ENCODE measurements at places on chromosomes 11 and 22.

GRCh38 chr11:26348776-26349175, 16.8 kb downstream of the ANO3 start:
- DNase-seq: no peak

- DNase-seq: no peak
Measured at GRCh38 chr22:24417901-24418641, 9.3 kb upstream of the ADORA2A start.

- DNase-seq: no peak
Measured at GRCh38 chr11:59463190-59463641, 6.5 kb downstream of the OR4D6 start.

- no peak for DNase-seq
Measured at GRCh38 chr11:119493712-119494111, 70.7 kb upstream of the THY1 start.

DNA sequence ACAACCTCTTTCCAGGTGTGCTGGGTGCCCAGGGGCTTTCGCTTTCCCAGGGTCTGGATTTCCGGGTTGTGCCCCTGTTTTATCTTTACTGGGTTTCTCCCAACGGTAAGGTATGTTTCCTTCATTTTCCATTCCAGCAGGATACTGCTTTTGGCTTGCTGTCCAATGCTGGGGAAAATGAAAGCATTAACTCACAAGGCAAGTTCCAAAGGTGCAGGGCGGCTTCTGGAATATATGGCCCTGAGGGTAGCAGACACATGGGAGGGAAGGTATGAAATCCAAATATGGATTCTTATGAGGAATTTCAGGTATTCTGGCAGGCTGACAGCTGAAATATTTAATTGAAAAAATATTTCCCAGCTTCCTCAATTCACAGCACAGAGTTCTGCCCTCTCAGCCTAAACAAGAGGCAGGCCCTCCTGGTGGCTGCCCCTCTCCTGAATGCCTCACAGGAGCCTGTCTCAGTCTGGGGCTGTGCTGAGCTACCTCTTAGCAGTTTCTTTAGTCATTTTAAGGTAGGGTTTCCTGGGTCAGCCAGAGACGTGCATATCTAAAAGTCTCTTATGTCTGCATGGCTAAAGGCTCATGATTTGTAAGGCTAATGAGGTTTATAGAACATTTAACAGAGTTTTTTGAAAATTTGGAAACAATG, 318.6 kb upstream of the B3GAT1 start:
- DNase-seq: no peak

- no peak for DNase-seq
Measured at GRCh38 chr11:13438291-13438690, 24.7 kb downstream of the BTBD10 start.

DNA sequence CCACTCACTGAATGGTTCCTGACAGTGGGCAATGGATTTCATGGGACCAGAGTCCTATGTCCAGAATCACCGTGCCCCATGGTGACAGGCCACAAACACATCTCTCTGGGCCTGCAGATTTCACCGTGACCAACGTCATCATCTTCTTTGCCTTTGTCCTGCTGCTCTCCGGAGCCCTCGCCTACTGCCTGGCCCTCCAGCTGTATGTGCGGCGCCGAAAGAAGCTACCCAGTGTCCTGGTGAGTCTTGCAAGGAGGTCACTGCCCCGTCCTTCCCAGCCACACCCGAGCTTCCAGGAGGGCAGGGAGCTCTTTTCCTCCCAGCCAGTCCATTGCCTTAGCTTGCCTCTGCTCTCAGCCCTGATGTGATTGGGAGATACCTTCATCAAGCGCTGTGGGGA, 9.3 kb downstream of the IL10RA start:
- no peak for DNase-seq

GRCh38 chr22:40694411-40694810, 15.1 kb downstream of the MCHR1 start:
- DNase-seq: no peak

DNA sequence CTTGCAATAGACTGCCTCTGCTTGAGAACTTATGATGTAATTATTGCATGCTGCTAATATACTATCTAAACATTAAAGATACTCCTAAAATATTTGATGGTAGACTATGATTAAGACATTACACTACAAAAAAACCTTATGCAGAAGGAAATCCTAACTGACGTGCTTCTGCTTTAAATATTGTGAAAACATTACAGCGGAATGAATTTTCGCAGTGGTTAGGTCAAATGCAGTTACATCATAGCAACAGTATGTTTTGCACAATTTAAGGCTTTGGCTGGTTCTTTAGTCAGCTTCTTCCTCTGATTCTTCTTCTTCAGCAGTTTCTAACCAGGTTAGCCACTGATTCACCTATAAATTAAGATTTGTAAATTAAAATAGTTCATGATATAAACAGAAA, 11.2 kb downstream of the EIF4G2 start:
- no peak for DNase-seq

Data from stimulated activated CD4-positive, alpha-beta T cell treated with anti-CD3 and anti-CD28 coated beads, Interleukin-12 subunit alpha, Interleukin-12 subunit beta, amount 100 ng/mL, for 48 hours (primary cell).